ENCODE measurements at places on chromosomes 1 and 21. TPM values are rescaled to one million over a fixed set of nuclear protein-coding genes. Genes with fewer than 3 reads are reported as not detected.

The NHLH1 gene
- total RNA-seq: not detected

- DNase-seq: peak; percentile 25
Measured at GRCh38 chr1:162561616-162562469, at the start of gene UAP1. Gene UAP1 (plus strand): TSS chr1:162561722. CDS start chr1:162566069, 4,347 bp downstream.

The SLC1A7 gene
- total RNA-seq: 1.6 TPM

DNA sequence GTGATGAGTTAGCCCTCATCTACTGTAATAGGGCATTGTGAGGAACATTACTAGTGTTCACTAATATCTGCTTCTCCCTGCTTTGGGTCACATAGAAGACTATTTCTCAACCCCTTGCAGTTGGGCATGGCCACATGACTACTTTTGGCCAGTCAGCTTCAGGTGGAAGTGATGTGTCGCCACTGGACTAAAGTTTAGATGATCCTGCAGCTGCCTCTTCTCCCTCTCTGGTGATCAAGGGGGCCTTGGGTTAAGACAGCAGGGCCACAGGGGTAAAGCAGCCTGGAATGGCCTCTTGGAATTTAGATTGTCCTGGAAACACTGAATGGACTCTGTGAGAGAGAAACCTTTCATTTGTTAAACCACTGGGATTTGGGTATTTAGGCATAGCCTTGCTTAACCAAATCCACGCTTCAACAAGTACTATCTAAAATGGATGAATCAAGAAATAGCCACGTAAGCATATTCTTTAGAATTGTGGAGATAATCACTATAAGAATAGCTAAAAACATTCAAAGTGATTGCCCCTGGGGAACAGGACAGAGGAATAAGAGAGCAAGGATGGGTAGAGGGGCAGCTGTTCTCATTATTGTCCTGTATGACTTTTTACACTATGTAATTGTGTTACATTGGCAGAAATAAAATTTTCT, 41.2 kb downstream of the OPRD1 start:
- no peak for DNase-seq

DNA sequence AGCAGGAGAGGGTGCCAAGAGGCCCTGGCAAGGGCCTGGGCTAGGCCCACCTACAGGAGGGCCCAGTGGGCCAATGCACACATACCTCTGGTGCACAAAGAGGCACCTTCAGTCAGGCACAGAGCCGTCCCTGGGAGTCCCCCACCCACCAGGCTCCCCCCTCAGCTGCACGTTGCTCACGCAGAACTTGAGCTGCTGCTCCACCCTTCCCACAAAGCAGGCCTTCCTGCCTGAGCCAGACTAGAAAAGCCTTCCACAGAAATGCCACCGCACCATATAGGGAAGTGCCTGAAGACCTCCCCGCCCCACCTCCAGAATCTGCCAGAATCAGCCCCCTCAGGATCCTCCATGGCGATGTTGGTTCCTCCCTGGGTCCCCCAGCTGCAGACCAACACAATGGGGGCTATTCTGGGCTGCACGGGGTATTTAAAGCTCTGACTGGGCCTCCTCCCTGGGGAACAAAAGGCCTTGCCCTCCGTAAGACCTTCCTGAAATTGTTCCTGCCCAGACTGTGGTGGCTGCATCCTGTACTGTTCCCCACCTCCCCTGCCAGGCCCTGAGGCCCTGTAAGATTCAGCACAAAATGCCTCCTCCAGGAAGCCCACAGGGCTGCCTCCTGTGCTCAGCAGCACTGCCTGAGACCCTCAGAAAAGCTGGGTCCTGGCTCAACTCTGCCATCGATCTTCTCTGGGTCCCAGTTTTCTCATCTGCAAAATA, 27.2 kb downstream of the HSPG2 start:
- DNase-seq: no peak

- DNase-seq: no peak
Measured at GRCh38 chr1:38953433-38953860, 11.8 kb upstream of the RHBDL2 start.

DNA sequence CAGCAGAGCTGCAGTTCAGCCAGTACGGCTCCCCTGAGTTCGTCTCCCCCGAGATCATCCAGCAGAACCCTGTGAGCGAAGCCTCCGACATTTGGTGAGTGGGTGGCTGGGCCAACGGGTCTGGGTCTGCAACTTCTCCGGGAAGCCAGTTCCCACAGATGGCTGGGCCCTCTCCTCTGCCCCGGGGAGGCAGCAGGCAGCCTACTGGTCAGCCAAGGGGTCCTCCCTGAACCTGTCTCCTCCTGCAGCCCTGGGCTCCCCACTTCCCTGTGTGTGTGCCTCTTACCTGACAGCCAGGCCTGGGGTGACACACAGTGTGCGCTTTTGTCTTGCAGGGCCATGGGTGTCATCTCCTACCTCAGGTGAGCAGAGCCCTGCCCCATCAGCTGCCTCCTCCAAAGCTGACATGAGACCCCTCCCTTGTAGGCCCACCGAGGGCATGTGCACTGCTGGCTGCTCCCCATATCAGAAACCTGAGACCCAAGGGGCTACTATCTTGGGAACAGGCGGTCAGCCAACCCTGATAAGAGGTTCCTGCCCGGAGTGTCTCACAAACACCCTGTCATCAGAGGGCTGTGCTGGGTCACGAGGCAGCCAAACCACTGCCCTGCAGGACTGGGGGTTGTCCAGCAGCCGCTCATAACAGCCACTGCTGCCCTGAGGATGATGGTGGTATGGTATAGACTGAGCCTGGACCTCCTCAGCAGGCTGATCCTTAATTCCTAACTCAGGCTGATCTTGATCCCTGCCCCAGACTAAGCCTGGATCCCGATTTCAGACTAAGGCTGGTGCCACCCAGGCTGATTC, 37.6 kb downstream of the TRIM11 start:
- DNase-seq: no peak

DNA sequence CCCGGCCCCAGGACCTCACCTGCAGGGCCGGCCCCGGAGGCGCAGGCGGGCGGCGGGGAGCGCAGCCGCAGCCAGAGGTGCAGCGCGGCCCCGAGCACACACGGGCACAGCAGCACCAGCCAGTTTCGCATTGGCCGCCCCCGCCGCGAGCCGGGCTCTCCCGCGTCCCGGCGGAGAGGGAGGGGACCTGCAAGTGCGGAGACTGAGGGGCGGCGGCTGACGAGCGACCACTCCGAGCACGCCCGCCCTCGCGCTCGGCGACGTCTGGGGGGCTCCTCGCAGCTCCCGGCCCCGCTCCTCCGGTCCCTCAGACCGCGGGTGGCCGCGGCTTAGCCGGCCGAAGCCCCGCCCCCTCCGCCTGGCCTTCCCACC, at the start of gene B3GALNT2:
TSS of gene B3GALNT2 (minus strand) at position 331 of the 372 bp plus-strand sequence. CDS start at position 131, 200 bp downstream.
- DNase-seq: no peak

- DNase-seq: no peak
Measured at GRCh38 chr1:201295861-201296260, 12.6 kb downstream of the PKP1 start.

The REN gene
- not detected for total RNA-seq

The FOXD2 gene
- 34.7 TPM for total RNA-seq

- DNase-seq: no peak
Measured at GRCh38 chr1:41709331-41709730, 209.4 kb downstream of the HIVEP3 start.

DNA sequence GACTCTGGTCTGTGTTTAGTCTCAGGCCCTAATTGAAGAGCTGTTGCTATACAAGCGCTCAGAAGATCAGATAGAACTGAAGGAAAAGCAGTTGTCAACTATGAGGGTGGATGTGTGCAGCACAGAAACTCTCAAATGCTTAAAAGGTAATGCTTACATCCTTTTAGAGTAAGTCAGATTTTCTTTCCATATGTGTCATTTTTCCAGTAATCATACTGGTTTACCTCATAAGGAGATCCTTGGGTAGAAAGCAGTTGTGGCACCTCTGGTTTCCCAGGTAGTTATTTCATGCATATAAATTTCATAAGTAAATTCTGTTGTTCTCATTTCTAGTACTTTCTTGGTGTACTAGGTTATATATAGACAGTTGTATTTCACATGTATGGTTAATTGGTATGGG, 43.0 kb upstream of the TARS2 start:
- DNase-seq: no peak

- no peak for DNase-seq
Measured at GRCh38 chr1:245099401-245099800, 55.4 kb upstream of the KIF26B start.

The PCP4 gene
- 13.5 TPM for total RNA-seq

The ACOT7 gene
- 24.3 TPM for total RNA-seq

DNA sequence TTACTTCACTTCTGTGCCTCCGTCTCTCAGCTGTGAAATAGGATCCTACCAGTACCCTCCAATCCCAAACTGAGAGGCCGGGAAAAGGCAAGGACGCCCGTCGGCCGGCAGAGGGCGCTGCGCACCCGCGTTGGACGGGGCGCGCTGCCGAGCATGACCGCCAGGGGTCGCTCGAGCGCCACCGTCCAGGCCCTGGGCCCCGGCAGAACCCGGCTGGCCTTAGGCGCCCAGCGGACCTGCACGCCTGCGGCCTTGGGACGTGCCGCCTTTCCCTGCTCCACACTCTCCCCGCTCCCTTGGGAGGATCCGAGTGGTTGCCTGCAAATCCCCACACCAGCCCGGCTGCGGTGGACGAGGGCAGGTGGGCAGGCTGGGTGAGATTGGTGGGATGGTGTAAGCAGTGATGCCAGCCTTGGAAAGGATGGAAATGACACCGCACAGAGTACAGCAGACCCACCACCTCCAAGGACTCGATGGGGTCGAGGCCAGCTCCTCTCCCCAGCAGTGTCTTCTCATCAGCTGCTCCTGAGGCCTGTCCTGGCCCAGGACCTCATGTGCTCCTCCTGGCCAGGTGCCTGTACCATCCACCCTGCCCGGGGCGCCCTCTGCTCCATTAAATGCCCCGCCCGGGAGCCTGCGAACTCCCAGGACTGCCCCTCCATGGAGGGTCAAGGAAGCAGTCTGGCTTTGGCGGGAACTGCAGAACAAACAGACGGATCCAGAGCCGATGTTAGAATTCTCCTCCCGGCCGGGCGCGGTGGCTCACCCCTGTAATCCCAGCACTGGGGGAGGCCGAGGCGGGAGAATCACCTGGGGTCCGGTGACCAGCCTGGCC, 47.4 kb upstream of the LBR start:
- peak; percentile 29 for DNase-seq

DNA sequence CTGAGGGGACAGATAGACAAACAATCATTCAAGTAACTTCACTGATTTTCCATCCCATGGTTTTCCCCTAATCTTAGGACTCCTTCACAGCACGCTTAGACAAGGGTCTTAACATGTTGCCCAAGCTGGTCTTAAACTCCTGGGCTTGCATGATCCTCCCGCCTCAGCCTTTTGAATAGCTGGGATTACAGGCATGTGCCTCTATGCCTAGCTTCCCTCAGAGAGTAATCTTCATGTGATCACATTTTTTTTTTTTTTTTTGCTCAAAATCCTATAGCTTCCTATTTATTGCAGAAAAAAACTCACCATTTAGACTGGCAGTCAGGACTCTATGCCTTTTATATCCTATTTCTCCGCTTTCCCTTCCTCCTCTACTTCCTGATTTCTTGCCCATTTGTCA, 90.4 kb upstream of the DPH5 start:
- no peak for DNase-seq

The ALX3 gene
- total RNA-seq: not detected

- DNase-seq: no peak
Measured at GRCh38 chr21:42258150-42258884, 39.4 kb downstream of the ABCG1 start.

DNA sequence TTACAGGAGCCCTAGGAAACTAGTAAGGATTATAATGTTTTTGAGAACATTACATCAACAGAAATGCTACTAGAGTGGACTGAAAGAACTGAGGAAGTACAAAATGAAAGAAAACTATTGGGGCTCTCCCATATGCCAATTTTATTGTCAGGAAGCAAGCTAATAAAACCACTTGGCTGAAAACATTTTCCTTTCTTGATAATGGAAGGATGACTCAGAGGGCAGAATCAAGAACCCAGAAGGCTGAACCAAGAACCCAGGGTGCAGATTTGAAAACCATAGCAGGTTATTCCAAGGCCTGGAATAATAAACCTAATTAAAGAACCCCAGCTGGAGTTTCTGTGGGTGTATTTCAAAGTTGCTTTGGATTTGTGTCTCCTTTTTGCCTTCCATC, 70.7 kb downstream of the RPE65 start:
- DNase-seq: no peak

GRCh38 chr1:178023181-178023618, 53.3 kb upstream of the SEC16B start:
- DNase-seq: no peak

DNA sequence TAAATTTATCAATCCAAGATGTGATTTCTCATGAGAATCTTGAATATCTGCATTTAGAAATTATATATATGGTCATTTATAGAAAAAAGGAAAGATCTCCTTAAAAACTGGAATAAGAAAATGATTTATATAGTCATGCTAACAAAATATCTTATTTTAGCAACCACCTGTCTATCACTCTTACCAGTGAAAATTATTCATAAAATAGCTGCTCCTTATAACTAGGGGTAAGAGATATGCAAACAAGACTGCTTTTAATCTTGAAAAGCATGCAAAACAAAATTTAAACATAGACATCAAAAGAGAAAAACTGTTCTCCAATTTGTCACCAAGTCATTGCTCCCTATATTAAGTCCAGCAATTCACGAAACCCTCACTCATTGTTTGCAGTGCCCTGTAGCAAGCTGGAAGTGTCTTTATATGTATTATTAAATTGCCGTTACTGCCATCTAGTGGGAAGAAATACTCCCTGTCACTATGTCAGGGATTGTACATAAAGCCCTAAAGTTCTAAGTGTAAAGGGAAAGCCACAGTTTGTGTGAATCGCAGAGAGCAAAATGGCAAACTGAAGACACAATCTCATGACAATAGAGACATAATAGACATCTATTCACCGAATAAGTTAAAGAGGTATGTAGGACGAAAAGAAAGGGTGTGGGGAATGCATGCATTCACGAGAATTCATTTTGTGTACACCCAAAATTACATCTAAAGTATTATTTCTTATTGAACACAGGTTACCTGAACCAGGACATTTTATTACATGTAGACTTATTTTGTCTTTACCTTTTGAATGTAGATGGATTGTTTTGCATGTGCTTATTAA, 600.5 kb downstream of the USP25 start:
- no peak for DNase-seq

The KRTAP11-1 gene
- total RNA-seq: 0.59 TPM

DNA sequence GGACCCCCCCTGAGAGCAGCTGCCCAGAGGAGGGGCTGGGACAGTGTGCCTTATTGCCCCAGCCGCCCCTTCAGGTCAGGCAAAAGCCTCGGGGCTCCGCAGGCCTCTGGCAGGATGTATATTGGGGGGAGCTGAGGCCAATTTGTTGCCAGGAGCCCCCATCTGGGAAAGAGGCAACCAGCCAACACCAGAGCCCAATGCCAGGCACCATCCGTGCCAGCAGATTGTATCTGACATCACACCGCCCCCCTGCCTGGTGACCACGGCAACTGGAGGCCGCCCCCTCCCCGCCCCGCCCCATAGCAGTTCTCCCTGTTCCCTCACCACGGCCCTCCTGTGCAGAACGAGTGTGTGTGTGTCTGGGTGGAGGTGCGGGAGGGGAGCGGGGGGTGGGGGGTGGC, 3.6 kb upstream of the PLEKHG5 start:
- DNase-seq: no peak

The MARK1 gene
- 11.6 TPM for total RNA-seq

The GFI1 gene
- total RNA-seq: 1.2 TPM

The SIK1 gene
- 23.2 TPM for total RNA-seq

The DMRTA2 gene
- total RNA-seq: not detected

GRCh38 chr1:19006000-19006399, 49.5 kb upstream of the IFFO2 start:
- DNase-seq: no peak

Data from tibial nerve (tissue), 4 donors.